ENCODE measurements at places on chromosomes 11 and 22.

DNA sequence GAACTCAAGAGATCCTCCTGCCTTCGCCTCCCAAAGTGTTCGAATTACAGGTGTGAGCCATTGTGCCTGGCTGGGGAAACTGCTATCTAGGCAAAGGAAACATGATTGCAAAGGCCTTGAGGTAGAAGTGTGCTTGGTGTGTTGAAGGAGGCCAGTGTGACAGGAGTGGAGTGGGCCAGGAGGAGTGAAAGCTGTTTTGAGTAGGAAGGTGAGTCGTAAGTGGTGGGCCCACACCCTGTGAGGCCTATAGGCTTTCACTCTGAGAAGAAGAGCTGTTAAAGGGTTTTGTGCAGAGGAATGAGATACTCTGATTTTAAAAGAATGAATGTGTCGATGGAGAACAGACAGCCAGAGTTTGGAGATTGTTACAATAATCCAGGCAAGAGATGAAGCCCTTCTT lies 43.4 kb downstream of the WEE1 start:
- no peak for DNase-seq

DNA sequence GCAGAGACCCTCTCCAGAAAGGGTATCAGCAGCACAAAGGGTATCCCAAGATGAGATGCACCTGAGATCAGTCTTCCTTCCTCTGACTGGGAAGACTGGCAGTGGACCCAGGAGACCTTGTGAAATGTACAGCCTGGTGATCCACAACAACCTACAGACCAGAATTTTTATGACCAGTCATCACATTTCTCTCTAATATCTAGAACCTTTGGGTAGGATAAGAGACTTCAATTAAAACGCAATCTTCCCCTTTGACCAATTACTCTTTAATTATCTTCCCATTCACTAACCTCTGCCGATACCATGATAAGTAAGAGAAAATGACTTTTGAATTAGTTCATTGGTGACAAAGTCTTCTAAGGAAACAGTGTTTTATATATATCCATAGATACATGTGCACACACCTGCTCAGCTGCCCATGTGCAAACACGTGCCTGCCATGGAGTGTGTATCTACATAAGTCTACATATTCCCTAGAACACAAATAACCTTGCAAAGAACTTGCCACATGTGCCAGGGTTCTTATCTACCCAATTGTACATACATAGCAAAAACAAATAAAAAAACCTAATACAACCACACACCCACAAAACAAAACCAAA lies 44.2 kb upstream of the SLC5A1 start:
- no peak for DNase-seq

DNA sequence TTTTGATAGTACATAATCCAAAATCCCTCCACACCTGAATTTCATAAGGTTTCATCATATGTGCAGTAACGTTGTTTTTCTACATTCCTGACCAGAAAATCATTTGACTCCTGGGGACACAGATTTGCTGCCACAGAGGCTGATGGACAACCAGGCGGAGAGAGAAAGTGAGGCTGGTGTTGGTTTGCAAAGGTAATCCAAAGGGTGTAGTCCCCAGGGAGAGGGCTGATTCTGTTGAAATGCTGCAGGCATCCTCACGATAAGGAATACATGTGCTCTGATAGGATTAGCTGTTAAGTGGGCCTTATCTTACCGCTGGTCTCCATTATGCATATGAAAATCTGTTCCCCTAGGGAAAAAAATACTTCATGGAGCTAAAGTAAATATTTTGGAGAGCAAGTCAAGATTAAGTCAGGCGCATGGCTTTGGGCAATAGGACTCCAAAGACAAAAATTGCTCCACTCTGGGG lies 8.1 kb downstream of the APOL6 start:
- DNase-seq: no peak

- DNase-seq: peak; percentile 57
Measured at GRCh38 chr11:17351510-17352176, at the start of gene NCR3LG1. TSS of gene NCR3LG1 (plus strand) at chr11:17351800. CDS start at chr11:17351970, 170 bp downstream.

DNA sequence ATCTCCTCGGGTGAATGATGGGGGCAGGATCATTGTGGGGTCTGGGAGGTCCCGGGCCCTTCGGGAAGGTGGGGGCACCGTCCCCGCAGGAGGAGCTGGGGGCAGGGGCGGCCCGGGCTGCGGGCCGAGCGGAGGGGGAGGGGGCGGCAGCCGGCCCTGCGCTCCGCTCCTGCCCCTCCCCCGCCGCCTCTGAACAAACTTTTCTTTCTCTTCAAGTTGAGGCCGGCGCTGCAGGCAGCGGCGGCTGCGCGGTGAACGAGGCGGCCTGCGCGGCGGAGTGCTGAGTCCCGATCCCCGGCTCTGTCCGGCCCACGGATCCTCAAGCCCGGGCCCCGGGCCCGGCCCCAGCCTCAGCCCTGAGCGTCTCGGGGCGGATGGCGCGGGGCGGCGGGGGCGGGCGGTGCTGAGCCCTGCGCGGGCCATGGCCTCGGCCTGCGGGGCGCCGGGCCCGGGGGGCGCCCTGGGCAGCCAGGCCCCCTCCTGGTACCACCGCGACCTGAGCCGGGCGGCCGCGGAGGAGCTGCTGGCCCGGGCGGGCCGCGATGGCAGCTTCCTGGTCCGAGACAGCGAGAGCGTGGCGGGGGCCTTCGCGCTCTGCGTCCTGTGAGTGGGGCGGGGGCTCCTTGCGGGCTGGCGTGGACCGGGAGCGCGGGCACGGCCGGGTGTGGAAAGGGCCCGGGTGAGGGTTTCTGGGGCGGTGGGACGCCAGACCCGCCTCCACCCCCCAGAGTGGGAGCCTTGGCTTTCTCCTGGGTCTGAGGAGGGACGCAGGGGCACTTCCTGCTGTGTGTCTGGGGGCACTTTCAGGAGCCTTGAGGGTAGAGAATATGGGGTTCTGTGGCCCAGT lies at the start of gene INPPL1:
TSS of gene INPPL1 (plus strand) at position 204 of the 847 bp plus-strand sequence. CDS start at position 422, 218 bp downstream.
- DNase-seq: peak; percentile 70

GRCh38 chr11:120174866-120175265 lies 36.0 kb upstream of the OAF start:
- no peak for DNase-seq

- no peak for DNase-seq
Measured at GRCh38 chr11:1484695-1485503, 1.7 kb downstream of the MOB2 start.

GRCh38 chr22:33426451-33426850 lies 368.3 kb upstream of the SYN3 start:
- DNase-seq: no peak

- no peak for DNase-seq
Measured at GRCh38 chr22:38837414-38837928, 6.4 kb downstream of the NPTXR start.

- DNase-seq: no peak
Measured at GRCh38 chr22:40137132-40137531, 40.6 kb upstream of the TNRC6B start.

DNA sequence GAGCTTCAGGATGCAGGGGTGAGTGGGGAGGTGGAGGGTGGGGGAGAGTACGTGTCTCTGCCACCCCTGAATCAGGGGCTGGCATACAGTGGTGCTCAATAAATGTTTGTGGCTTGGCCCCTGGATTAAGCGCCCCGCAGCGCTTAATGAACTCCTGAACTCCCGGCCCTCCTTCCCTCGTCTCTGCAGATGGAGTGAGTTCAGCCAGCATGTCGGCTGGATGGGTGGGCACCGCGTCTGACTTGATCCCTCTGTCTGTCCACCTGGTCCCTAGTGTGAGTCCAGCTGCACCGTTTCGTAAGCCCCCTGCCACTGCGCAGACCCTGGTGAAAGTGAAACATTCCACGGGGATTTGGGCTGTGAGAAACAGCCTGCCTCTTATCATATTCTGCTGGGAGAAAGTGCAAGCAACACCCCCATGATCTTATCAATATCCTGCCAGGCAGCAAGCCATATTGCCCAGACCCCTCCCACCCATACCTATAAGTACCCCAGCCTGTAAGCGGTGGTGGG lies 12.0 kb upstream of the MRGPRD start:
- no peak for DNase-seq

DNA sequence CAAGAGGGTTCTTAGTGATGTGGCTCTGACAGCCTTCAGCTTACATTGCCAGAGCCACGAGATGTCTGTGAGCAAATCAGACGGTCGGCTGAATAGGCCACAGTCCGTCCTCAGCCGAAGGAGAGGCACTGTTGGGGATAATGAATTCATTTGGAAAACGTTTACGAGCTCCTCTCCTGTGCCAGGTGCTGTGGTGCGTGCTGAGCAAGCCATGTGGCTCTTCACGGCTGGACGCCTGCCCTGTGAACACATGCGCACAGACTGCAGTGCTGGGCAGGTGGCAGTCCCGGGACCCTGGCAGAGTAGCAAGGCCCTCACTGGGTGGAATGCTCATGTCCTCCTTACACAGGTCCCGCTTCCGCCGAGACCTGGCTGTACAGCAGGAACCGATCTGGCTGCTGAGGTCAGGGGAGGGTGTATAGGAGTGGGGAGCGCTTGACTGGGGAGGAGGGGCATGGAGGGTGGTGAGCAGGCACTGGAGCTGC lies 6.8 kb downstream of the TBC1D22A start:
- no peak for DNase-seq

DNA sequence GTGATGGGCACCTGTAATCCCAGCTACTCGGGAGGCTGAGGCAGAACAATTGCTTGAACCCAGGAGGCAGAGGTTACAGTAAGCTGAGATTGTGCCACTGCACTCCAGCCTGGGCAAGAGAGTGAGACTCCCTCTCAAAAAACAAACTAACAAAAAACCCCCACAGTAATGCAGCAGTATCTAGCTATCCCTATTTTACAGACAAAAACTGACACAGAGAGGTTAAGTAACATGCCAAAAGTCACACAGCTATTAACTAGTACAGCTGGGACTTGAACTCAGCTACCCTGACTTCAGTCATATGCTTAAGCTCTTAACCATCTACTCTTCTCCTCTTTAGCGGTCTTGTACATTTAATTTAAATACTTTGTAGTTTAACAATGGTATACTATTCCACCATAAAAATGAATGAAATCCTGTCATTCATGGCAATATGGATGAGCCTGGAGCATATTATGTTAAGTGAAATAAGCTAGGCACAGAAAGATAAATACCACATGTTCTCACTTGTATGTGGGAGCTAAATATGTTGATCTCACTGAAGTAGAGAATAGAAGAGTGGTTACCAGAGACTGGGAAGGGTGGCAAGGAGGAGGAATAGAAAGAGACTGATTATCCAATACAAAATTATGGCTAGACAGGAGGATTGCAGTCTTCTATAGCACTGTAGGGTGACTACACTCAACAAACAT lies 82.8 kb downstream of the DENND5A start:
- no peak for DNase-seq

DNA sequence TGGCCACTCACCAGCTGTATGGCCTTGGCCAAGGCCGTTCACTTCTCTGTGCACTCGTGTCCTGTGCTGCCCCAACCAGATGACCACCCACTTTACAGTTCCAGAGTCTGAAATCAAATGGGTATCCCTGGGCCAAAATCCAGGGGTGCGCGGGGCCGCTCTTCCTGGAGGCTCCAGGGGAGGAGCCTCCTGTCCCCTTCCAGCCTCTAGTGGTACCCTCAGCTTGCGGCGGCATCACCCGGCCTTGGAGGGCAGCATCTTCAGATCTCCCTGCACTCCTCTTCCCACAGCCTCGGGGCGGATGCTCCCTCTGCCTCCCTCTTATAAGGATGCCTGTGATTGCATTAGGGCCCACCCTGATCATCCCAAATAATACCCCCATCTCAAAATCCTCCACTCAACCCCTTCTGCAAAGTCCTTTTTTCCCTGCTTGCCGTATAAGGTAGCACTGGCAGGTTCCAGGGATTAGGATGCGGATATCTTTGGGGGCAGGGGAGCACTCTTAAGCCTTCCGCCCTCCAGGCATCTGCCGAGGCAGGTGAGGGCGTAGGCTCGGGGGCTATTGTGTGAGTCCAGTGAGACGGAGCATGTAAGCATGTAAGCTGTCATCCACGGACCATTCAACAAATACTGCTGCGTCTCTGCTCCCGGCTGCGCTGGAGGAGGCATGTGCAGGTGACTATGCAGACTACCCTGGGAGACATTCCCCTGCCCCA lies 24.4 kb upstream of the SHISAL1 start:
- no peak for DNase-seq

DNA sequence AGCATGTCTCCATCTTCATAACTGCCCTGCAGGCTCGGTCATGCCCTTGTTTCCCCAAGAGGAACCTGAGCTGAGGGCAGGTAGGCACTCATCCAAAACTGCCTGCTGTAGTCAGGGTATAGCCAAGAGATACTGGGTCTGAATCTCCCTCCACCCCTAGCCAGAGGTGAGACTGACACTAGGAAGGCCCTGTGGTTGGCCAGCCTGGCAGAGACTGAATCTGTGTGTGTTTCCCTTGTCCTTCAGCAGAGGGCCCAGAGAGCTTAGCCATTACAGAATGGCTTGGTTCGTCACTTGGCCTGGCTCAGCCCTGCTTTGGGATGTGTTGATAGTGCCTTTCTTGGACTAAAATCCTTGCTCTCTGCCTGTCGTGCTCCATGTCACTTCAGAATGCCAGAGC lies 79.3 kb upstream of the SUSD2 start:
- no peak for DNase-seq

GRCh38 chr11:116972691-116973090 lies 125.5 kb downstream of the SIK3 start:
- no peak for DNase-seq

GRCh38 chr22:33962409-33962808 lies 42.1 kb upstream of the LARGE1 start:
- DNase-seq: no peak

DNA sequence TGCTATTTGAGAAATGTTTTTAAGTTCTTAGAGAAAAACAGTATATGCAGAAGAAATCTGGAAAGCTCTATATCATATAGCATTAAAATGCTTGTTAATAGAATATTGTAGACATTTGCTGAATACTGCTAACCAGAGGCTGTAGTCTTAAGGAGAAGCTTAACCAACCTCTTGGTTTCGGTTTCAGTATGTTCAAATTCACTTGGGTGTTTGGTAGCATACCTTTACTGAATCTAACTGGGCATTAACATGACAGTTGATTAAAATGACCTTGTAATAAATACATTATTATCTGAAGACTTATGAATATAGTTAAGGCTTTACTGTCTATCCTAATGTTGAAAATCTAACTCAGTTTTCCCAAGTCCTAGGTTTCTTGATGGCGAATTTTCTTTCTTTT lies 5.4 kb downstream of the PCF11 start:
- DNase-seq: no peak

- peak; percentile 30 for DNase-seq
Measured at GRCh38 chr11:94563176-94563847, 3.9 kb upstream of the PIWIL4 start.

- DNase-seq: no peak
Measured at GRCh38 chr11:13760115-13760514, 91.6 kb downstream of the FAR1 start.

DNA sequence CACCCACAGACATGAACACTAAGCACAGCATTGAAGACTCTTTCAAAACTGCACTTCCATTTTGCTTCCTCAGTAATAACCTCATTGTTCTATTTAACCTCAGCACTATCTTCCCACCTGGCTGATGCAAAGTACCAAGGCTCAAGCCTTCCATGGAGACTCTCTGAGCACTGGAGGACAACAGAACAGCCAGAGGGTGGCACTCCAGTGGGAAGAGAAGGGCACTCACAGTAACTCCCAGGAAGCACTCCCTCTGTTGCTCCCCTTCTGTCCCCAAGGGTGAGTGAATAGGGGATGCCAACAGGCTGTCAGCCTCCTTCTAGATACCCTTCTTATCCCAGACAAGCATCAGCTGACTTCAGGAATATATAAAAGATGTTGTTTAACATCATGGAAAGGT lies 3.5 kb downstream of the ME3 start:
- no peak for DNase-seq

Data from iPS-NIHi11 (cell line).